ENCODE measurements at places on chromosomes 13 and 19.
A peak's percentile ranks its signal among the peaks of the same experiment; 100 is the strongest.

DNA sequence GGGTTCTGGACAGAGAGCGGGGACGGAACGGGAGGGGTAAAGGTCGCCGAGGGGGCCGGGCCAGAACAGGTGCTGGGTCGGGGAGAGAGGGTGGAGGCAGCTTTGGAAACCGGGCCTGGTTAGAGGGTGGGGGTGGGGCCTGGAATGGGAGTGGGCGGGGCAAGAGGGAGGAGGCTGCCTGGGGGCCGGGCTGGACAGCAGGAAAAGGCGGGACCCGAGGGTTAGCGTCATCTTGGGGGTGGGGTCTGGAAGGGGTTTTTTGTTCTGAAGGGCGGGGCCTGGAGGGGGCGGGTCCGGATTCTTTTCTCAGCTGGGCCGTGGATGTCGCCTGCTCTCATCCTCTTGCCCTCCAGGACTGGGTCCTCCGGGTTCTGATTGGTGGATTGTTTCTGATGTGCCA lies 4.3 kb upstream of the ZNF813 start:
- peak; percentile 8 for DNase-seq

GRCh38 chr13:93079294-93079693 lies 147.3 kb upstream of the GPC6 start:
- no peak for DNase-seq

DNA sequence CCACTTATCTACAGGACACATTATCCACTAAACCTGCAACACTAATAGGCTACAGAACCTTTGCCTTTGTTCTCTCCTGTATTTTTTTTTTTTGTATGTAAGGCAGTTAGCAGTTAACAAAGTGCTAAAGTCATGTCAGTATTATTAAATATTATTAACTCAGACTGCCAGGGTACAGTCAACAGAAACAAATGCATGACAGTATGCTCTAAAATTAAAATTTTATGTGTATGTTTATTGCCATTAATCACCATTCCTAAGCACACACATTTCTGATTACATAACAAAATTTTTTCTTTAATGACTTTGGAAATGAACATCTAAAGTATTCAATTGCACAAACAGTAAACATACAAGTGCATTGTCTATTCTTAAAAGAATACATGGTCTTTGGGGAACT lies 41.7 kb downstream of the XPO4 start:
- peak; percentile 11 for DNase-seq

DNA sequence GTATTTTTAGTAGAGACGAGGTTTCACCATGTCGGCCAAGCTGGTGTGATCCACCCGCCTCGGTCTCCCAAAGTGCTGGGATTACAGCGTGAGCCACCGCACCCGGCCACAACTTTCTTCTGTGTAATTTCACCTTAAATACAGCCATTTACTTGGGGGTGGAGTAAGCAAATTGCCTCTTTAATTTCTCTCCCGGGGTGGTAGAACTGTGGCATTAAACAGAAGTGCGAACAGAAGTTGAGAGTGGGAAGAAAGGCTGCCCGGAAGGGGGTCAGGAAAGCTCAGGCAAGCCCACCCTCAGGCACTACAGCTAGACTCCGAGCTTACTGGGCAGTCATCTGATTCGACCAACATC lies 475 bp upstream of the DNAJC15 start:
- no peak for DNase-seq

DNA sequence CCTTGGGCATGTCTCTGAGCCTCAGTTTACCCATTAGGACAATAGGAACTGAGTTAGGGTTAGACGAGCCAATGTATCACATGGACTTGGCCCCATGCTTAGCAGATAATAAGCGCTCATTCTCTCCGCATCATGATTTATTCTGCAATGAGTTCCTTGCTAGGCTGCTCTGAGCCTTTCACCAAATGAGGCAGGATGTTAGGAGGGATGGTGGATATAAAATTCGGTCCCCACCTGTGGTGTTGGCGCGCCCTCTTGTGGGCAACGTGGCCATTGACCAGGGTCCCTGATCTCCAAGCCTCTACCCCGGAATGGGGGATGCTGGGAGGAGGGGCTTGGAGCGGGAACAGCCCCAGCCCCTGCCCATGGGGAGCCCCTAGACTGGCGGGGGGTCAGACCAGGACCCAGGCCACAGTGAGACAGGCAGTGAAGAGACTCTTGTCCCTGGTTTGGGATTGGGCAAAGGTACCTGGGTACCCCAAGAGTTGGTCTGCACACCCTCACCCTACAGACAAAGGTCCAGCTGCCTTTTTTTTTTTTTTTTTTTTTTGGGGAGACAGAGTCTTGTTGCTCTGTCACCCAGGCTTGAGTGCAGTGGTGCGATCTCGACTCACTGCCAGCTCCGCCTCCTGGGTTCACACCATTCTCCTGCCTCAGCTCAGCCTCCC lies 43.9 kb downstream of the CERS4 start:
- peak; percentile 79 for DNase-seq

GRCh38 chr13:50882816-50883435 lies 26.7 kb upstream of the RNASEH2B start:
- no peak for DNase-seq

DNA sequence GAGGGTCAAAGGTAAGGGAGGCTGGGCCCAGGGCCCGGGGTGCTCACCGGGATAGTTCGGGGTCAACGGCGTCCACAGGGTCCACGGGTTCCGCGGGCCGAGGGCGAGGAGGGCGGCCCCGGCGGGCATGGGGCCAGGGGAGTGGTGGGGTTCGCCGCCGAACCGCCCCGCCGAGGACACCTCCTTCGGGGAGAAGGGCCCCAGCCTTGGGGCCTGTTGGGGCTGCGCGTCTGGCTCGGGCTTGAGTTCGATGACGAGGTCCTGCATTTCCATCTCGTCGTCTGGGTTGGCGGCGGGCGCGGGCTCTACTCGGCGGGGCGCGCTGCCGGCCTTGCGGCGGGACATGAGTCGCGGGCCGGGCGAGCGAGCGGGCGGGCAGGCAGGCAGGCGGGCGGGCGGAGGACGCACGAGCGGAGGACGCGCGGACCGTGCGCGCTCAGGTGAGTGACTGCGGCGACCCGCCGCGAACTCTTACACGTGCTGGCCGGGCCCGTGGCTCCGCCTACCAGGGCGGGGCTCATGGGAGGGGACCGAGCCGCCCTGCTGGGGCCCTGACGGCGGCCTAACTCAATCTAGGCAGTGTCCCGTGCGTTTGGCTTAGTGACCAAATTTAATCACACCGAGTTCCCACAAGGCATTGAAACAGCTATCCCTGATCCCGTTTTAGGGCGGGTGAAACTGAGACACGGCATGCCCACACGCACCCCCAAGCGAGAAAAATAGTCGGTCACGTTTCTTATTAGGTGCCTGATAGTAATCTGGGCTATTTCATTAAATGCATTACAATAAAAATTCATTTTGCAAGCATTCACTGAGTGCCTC lies at the start of gene ZNF296:
TSS of gene ZNF296 (minus strand) at position 450 of the 822 bp plus-strand sequence. CDS start at position 345, 105 bp downstream.
- DNase-seq: peak; percentile 53

- DNase-seq: peak; percentile 96
Measured at GRCh38 chr13:33194820-33195692, 90.5 kb downstream of the STARD13 start.

GRCh38 chr13:51380269-51380668 lies 40.8 kb downstream of the SERPINE3 start:
- no peak for DNase-seq

All from EH (cell line).